ENCODE measurements at places on chromosomes 16 and 17.

DNA sequence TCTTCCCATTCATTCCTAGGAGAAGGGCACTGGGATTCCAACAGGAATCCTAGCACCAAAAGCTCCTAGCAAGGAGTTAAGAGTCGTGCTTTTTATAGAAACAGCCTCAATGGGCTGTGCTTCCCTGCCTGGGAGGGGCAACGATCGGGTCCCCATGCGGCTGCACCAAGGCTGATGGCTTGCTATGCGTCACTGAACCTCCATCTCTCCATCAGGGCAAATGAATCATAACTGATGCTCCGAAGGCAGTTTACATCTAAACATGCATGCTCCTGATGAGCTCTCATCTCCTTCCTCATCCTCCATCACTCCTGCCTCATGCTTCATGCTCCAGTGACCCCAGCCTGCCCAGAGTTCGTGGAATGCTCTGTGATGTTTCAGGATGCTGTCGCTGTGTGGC lies 270.5 kb downstream of the FOXL1 start:
- no peak for DNase-seq

DNA sequence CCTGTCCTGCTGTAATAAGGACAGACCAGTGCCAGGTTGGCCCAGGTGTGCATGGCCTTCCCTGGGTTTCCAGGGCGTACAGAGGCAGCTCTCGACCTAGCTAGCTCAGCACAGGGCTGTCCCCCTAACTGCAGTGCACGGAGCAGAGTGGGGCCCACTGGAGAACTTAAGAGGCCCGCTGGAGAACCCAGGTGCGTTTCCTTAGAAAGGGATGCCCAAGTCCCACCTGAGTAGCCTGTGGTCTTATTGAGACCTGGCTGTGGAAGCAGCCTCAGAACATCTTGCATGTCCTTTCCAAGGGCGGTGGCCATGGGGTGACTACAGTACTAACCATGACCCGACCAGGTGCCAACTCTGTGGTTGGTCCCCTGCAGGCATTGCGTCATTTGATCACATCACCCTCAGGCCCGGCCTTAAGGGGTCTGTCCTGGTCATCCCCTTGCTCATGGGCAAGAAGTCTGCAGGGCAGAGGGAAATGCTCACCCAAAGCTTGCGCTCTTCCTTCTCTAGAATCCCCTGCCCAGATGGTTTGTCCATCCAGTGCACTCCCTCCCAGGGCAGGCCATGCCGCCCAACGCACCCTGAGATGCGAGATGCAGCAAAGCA lies 3.3 kb upstream of the CCNF start:
- DNase-seq, result no peak

DNA sequence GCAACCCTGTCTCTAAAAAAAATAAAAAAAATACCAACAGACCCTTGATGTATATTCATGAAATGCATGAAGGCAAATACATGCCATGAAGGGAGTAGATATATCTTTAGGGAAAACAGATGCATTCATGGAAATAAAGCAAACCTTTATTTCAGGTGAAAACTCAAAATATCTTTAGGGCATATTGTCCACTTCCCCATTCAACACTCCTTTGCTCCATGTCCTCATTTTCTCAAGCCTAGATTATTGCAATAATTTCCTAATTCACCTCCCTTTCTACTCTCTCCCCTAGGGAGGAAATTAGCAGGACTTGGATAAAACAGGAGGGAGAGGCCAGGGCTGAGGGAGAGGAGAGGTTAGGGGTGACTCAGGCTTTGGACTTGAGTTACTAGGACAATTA lies 5.7 kb upstream of the VPS25 start:
- no peak for DNase-seq

DNA sequence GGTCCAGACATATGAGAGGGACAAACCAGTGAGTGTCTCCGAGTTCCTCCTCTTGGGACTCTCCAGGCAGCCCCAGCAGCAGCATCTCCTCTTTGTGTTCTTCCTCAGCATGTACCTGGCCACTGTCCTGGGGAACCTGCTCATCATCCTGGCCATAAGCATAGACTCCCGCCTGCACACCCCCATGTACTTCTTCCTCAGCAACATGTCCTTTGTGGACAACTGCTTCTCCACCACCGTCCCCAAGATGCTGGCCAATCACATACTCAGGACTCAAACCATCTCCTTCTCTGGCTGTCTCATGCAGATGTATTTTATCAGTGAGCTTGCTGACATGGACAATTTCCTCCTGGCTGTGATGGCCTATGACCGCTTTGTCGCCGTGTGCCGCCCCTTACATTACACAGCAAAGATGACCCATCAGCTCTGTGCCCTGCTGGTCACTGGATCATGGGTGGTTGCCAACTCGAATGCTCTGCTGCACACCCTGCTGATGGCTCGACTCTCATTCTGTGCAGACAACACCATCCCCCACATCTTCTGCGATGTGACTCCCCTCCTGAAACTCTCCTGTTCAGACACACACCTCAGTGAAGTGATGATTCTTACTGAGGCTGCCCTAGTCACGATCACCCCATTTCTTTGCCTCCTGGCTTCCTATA lies 19.2 kb downstream of the ZNF200 start:
- no peak for DNase-seq

GRCh38 chr16:53827741-53828140 lies 123.8 kb downstream of the FTO start:
- DNase-seq, result no peak

GRCh38 chr16:64391063-64391600 lies 730.7 kb downstream of the CDH11 start:
- no peak for DNase-seq

DNA sequence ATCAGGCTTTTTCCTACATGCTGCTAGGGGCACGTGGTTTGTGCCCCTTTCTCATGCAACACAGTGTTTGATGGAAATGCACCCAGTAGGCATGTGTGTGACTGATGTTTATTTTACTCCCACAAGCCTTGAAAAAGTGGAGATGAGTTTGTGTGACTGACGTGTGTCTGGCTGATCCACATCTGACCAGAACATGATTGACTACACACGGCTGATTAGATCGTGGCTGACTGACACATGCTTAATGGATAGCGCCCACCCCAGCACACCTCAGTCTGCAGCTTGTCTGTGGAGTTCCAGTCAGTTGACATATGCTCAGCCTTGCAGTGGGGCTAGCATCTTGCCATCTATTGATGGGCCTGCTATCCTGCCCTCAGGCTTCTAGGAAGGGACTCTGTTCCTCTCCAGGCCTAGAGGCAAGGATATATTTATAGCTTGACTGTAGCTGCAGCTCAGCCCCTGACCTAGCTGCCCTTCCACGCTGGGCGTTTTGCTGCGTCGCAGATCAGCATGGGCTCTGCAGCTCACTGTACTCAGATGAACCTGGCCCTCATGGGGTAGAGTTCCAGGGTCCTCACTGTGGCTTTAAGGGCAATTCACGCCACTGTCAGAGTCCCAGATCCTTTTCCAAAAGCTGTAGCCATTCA lies 112.3 kb downstream of the HS3ST2 start:
- DNase-seq, result no peak

- DNase-seq, result no peak
Measured at GRCh38 chr17:76697702-76698465, 12.9 kb downstream of the MXRA7 start.
